Stimulated activated CD4-positive, alpha-beta T cell treated with anti-CD3 and anti-CD28 coated beads, Interleukin-1b, Interleukin-23, amount 100 ng/mL, for 1 hour (primary cell): ENCODE measurements at places on chromosomes 5 and 9.
A peak's percentile ranks its signal among the peaks of the same experiment; 100 is the strongest.

- no peak for DNase-seq
These were observed 30.1 kb downstream of the PTPA start for GRCh38 chr9:129141066-129142041.

GRCh38 chr5:179343021-179343718, 2.1 kb downstream of the ADAMTS2 start:
- DNase-seq = no peak

- DNase-seq = no peak
These were observed 179.6 kb downstream of the MLLT3 start for GRCh38 chr9:20442461-20443319.

GRCh38 chr5:107523029-107523680, 147.6 kb downstream of the EFNA5 start:
- no peak for DNase-seq

GRCh38 chr5:113514289-113514635, 768 bp downstream of the YTHDC2 start:
- no peak for DNase-seq

GRCh38 chr5:68011801-68012200, 203.8 kb upstream of the PIK3R1 start:
- no peak for DNase-seq

GRCh38 chr9:36833954-36834353, 200.1 kb downstream of the PAX5 start:
- DNase-seq = no peak

GRCh38 chr5:1402611-1403255, 42.5 kb downstream of the SLC6A3 start:
- no peak for DNase-seq

DNA sequence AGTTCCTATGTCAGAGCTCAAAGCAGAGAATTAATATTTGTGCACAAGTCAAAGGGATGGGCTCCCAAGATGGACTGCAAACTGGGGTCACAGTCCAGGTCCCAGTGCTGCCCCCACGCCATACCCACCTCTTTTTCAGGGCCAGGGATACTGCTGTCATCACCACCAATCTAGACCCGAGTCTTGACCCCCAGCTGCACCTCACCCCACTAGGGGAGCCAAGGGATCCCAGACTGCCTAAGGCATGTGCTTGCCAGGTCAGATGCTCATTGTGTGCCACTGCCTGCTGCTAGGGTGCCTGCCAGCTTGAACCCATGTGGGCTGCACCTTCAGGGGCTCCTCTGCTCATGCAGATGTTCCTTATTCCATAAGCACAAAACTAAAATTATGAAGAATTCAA, 215.6 kb upstream of the NREP start:
- no peak for DNase-seq

- no peak for DNase-seq
These were observed 346.9 kb downstream of the GADD45G start for GRCh38 chr9:89951675-89952074.

DNA sequence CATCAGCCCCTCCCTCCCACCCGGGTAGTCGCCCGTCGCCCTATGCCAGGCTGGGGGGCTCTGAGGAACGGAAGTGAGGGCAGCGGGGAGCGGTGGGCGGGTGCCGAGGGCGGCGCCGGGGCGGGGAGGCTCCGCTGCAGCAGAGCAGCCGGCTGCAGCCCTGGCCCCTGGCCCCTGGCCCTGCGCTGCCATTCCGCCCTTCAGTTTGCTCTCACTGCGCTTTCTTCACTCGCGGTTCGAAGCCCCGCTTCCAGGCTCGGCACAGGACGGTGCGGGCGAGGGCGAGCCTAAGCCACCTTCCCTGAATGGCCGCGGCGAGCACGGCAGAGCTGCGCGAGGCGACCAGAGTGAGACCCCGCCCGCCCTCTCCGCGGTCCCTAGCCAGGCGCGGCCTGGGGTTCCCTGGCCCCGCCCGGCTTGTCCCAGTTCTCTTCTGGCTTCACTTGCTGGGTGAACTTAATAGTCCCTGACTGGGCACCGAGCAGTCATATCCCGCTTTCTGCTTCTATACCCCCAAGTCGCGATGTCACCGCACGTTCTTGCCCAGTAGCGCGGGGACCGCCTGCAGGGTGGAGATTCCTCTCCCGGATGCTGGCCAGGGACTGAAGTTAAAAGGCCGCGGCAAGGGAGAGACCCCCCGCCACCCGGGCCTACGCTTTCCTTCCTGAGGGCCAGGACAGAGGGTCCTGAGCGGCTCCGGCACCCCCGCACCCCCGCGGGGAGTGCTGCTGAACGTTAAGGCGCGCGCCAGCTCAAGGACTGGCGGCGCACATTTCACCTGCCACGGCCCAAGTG, 623 bp upstream of the TRIM36 start:
- no peak for DNase-seq

DNA sequence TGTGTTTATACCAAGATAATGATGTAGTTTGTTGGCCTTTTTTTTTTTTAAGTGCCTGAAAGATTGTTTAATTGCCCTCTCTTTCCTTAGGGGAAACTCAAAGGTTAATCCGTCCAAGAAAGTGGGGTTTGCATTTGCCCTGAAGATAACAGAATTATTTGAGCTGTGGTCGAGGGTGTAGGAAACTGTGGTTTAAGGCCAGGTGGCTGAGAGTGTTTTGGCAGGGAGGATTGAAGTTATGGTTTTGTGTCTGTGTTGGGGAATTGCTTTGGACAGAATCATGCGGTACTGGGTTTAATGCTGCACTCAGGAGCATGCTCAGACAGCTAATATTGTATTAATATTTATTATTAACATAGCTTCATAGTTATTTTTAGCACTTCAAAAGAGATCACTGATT, 509.8 kb downstream of the EBF1 start:
- DNase-seq = no peak

GRCh38 chr9:114348906-114349482, 19.3 kb downstream of the ORM2 start:
- peak; percentile 71 for DNase-seq

- DNase-seq = no peak
These were observed 104.9 kb downstream of the ANKRD18B start for GRCh38 chr9:33628865-33629410.

GRCh38 chr5:50794812-50795211, 128.4 kb downstream of the PARP8 start:
- no peak for DNase-seq

- no peak for DNase-seq
These were observed 262.5 kb downstream of the MED10 start for GRCh38 chr5:6115852-6116251.

DNA sequence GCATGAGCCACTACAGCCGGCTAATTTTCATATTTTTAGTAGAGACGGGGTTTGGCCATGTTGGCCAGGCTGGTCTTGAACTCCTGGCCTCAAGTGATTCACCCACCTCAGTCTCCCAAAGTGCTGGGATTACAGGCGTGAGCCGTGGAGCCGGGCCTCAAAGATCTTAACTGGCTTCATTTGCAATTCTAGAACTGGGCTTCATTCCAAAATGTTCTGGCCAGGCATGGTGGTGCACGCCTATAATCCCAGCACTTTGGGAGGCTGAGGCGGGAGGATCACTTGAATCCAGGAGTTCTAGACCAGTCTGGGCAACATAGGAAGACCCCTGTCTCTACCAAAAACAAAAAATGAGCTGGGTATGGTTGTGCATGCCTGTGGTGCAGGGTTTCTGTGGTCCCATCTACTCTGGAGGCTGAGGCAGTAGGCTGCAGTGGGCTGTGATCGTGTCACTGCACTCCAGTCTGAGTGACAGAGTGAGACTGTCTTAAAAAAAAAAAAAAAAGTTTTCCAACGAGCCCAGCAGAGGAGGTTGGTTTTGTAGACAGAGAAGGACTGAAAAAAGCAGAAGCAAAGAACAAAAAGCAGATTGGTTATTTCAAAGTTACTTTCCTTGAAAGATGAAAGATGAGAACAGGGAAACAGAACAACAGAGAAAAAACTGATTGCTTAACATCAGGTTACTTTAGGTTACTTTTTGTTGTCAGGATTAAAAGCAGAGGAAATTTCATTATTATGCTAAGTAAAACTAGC, 78.2 kb downstream of the ANKRD55 start:
- DNase-seq = no peak

- no peak for DNase-seq
These were observed 17.0 kb downstream of the MARCHF3 start for GRCh38 chr5:127013407-127013806.

GRCh38 chr9:113564498-113565237, 101.1 kb downstream of the RGS3 start:
- no peak for DNase-seq

DNA sequence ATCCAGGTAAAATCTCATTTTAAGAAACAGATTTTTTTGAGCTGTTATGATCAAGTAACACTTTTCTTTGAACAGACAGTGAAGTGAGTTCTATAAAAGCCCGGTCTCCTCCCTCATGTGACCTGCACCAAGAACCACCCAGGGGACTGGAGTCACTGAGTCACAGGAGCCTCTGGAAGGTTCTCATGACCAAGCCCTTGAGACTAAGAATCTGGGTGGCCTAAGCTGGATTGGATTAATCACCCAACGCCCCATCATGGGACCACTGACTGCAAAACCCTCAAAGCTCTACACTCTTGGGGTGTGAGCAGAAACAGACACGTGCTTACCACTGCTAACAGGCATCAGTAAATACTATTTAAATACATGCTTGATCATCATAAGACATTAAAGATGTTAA, 48.4 kb downstream of the SECISBP2 start:
- DNase-seq = no peak

DNA sequence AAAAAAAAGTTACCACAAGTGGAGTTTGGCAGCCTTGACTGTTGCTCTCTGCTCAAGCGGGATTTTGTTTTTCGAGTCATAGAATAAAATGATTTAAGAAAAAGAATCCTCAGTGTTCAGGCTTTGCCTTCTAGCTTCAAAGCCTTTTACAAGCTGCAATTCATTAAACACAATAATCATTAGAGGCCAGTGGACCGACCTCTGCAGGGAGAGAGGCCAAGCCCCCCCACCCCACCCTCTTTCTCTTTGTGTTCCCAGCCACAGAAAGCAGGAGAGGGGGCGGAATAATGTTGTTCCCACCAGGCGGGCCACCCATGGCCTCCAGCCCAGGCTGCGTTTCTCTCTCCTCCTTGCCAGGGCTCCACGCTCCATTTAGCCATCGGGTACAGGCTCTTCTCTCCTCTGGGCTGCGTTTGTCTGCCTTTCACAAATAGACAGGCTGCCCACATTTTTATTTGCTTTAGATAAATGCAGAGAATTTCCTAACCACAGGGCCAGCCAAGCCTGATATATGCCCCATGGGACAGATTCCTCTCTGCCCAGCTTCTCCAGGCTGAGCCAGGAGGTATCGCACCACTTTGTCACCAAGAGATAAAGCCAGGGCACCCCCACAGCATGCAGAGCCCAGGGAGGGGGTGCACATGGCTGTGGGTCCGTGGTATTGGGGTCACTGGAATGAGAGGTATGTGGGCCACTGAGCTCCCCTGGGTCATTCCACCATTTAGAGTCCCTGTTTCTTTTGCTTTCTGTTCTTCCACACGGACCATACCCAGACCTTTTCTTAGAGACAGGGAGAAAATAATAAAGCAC, 318.8 kb downstream of the PIK3R1 start:
- DNase-seq = no peak

DNA sequence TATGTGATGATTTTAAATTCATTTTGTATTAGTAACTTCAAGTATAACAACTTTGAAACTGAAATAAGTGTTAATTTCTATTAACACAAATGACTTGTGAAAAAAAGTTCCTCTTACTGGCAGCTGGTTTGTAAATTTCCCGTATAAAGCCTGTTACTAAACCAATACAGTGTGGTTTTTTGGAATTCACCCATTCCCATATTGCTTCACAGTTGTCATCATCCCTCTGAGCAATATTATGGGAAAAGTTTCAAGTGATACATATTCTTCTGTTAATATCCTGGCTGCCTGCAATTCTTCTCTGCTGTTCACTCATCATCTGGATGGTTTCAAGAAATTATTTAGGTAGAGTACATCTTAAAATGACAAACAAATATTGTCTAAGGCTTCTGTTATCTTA, 1185.1 kb upstream of the C9orf72 start:
- DNase-seq = no peak

DNA sequence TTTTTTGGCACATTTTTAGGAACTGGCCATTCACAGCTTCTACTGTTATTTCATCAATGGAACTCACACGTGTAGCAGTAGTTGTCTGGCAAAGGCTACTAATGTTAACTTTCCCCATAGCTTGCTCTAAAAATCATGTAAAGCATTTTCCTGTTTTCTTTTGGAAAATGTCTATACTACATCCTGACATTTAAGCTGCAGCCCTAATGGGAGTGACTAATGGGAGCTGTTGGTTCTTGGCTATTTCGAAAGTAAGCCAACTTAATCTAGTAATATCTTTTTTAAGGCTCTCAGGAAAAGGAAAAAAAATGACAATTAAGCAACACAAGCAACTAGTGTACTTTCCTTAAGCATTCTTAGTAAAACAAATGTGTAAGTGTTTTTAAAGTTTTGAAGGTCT, 169.2 kb downstream of the SLC12A2 start:
- DNase-seq = no peak

DNA sequence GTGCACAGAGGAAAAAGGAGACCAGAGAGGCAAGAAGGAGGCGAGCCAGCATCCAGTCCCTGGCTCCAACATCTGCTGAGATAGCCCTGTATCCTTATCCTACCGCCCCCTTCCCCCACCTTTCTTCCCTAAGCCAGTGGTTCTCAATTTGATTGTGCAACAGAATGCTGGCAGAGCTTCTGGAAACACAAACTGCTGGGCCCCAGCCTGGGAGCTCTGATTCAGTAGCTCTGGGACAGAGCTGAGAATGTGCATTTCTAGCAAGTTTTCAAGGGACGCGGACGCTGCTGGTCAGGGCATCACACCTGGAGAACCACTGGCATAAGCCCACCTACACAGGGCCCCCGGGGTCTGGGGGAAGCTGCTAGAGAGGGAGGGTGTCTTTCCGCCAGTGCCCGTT, 21.1 kb downstream of the AK8 start:
- no peak for DNase-seq

- DNase-seq = no peak
These were observed 157.0 kb downstream of the RGS3 start for GRCh38 chr9:113620377-113621161.

- DNase-seq = no peak
These were observed 7.1 kb downstream of the SNX18 start for GRCh38 chr5:54524704-54525103.

DNA sequence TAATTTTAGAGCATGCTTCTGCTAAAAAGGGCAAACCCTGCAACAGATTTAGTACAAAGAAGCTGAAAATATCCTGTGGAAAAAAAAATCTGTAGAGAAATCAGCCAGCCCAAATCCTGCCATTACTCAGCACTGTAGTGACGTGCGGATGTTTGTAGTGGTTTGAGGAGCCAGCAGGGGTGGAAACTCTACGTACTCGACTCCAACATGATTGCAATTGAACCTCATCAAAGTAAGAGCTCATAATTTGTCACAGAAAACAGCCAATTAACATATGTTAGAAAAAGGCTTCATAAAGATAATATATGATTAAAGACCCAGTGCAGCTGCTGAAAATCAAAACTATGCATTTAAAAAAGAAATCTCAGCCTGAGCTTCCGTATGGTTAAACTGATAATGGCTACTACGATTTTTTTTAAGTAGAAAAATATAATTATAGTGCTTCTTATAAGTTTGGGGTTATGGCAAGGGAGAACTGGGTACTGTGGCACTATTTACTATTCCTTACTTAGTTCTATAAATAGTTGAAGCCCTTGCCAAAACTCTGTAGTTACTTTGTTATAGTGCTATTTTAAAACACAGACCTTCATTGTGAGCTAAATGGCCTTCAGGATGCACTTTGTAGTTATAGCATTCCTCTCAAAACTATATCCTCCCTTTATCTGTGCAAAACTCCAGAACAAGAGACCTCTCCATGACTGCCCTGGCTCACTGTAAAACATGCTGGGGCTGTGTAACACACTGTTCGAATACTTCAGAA, 49.4 kb downstream of the MEF2C start:
- no peak for DNase-seq

GRCh38 chr9:29203244-29203930, 1630.1 kb upstream of the C9orf72 start:
- no peak for DNase-seq
